Hypothalamus (tissue), 51 donors: ENCODE measurements at places on chromosomes 1 and 21.
A peak's percentile ranks its signal among the peaks of the same experiment; 100 is the strongest.

DNA sequence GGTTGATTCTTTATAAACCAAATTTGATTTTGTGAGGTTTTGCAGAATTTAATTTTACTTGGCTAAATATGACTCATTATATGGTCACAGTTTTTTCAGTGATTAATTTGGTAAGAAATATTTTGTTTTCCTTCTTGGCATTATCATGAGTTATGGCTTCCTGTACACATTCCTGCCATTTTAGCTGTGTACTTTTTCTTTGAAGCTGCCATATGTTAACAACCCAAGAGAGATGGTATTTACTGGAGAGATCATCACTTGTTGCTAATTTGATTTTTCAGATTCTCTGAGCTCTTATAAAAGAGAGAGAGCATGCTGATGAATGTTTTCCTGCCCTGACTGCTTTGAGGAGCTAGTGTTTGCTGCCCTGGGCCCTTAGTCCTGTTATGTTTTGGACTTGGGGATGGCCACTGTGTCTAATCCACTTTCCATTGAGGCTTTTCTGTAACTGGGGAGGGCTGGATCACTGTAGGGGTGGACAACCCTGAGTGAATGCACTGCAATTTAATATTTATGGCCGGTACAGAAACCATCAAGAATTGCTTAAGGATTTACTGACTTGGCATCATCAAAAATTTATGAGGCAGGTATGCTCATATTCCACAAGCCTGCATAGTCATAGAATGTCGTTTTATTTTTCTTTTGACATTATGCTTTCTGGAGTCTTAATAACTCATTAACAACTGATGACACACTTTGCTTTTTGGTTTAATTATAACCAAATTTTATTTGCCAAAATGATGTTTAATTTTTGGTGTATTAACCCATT, 200.9 kb downstream of the DISC1 start:
- no peak for DNase-seq

- no peak for DNase-seq
Observed at GRCh38 chr1:162144853-162145252, 75.4 kb downstream of the NOS1AP start.

- DNase-seq, result no peak
Observed at GRCh38 chr1:172453607-172454006, 9.7 kb upstream of the PIGC start.

- DNase-seq, result no peak
Observed at GRCh38 chr1:210251680-210252490, 19.3 kb downstream of the SERTAD4 start.

DNA sequence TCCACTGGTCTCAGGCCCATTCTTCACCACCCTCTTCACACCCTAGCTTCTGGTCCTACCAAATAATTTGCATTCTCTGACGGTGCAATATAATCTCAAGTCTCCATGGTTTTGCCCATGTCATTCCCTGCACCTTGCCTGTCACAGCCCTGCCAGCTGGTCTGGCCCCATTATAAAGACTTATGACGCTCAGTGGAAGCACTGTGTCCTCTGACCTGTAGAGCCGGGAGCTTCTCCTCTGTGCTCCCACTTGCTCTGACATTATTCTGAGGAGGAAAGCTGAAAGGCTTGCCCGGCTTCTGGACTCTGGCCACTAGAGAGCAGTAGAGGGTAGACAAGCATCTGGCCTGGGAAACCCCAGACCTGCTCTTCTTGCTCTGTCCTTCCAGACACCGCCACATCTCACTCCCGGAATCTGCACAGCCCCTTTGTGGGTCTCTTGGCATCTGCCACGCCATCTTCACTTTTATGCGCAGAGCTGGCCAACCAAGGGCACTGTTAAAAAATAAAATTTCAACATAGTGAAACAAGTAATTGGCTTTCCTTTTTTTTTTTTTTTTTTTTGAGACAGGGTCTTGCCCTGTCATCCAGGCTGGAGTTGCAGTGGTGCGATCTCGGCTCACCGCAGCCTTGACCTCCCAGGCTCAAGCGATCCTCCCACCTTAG, 44.4 kb downstream of the NENF start:
- peak; percentile 61 for DNase-seq

DNA sequence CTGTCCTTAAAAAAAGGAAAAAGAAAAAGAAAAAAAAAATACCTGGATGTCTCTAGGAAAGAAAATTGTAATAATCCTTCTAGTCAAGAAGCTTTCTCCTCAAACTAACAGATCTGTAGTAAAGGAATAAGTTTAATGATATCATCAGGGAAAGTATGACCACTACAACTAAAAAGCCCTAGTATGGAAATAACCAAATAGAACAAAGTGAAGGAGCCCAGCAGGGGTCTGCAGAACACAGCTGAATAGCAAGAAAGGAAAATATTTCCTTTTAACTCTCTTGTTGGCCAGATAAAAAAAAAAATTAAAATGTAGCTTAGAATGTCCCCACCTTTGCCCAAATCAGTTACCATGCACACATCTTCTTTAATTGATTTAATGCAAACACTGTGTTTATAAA, 43.2 kb downstream of the PRRX1 start:
- DNase-seq, result no peak

- DNase-seq, result peak; percentile 91
Observed at GRCh38 chr1:40161125-40161887, at the start of gene RLF. Gene RLF (plus strand): TSS chr1:40161387. CDS start chr1:40161400, 13 bp downstream.

GRCh38 chr1:162087111-162087510, 17.6 kb downstream of the NOS1AP start:
- no peak for DNase-seq

GRCh38 chr1:150109586-150109985, 40.1 kb upstream of the PLEKHO1 start:
- no peak for DNase-seq

- no peak for DNase-seq
Observed at GRCh38 chr1:8396786-8397406, 79.0 kb downstream of the SLC45A1 start.

DNA sequence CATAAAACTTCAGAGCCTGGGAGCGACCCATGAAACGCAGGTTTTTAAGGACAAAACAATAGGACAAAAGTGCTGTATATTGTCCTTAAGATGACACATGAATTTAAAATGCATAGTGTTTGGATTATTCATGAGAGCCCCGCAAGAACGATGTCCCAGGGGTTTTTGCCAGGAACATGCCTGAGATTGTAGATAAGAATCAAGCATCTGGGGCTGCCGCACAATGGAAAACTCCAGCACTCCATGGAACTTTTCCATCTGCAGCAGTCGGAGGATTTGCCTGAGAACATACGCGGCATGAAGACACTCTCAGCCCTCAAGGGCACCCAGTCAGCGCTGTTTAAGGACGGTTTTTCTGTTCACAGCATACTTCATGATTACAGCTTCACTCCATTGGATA, 5.3 kb upstream of the ERG start:
- no peak for DNase-seq

GRCh38 chr1:188641566-188642211, 1812.9 kb downstream of the PLA2G4A start:
- DNase-seq, result no peak

GRCh38 chr1:164895026-164895912, 336.3 kb downstream of the PBX1 start:
- DNase-seq, result no peak

GRCh38 chr1:167631936-167632614, 2.0 kb downstream of the RCSD1 start:
- no peak for DNase-seq

GRCh38 chr1:41322835-41323234, 38.4 kb upstream of the FOXO6 start:
- DNase-seq, result peak; percentile 13

DNA sequence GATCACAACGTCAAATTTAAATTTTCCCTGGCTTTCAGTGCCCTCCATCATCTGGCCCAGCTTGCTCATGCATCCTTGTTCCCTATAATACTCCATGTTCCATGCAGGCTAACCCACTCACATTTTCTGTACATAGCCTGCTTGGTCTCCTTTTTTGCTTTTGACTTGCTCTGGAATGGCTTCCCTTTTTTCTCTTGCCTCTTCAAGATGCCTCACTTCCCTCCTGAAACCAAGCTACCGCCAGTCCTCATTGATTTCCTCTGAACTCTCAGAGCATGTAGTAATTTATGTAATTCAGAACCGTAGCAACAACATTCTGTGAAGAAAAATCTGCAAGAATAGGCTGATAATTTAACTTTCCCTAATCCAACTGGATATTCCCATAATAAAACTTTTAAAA, 10.3 kb downstream of the CAP1 start:
- no peak for DNase-seq

- DNase-seq, result no peak
Observed at GRCh38 chr1:11707621-11708276, 16.2 kb downstream of the DRAXIN start.

DNA sequence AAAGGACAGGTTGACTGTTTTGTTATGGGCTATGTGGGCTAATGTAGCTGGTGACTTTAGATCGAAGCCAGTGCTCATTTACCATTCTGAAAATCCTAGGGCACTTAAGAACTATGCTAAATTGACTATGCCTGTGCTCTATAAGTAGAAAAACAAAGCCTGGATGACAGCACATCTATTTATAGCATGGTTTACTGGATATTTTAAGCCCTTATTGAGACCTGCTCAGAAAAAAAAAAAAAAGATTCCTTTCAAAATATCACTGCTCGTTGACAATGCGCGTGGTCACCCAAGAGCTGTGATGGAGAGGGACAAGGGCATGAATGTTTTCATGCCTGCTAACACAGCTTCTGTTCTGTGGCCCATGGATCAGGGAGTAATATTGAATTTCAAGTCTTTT, 48.1 kb downstream of the CAMSAP2 start:
- DNase-seq, result no peak

DNA sequence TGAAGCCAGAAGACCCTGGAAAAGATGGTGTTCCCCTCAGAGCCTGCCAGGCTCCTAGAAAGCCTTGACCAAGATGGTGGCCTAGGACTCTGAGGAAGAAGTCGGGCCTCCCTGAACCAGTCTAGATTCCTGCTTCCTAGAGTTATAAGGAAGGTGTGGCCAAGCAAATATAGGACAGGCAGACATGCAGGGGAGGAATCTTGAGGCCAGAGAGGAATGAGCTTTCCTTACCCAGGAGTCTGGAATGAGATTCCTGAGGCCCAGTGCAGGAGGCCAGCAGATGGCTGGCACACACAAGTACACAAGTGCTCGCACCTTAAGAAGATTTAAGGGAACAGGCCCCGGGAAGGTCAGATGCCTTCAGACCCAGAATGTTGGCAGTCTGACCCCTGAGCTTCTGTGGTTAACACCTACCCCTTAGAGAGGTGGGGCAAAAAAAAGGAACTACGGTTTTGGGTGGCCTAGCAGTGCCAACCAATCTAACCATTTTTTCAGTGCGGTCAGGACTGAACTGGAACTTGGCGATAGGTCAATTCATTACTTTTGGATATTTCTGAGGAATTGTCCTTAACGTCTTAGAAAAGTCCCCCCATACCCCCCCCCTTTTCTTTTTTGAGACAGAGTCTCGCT, 73.3 kb downstream of the MDM4 start:
- no peak for DNase-seq

GRCh38 chr21:34126269-34126668, 52.9 kb downstream of the MRPS6 start:
- DNase-seq, result peak; percentile 14

DNA sequence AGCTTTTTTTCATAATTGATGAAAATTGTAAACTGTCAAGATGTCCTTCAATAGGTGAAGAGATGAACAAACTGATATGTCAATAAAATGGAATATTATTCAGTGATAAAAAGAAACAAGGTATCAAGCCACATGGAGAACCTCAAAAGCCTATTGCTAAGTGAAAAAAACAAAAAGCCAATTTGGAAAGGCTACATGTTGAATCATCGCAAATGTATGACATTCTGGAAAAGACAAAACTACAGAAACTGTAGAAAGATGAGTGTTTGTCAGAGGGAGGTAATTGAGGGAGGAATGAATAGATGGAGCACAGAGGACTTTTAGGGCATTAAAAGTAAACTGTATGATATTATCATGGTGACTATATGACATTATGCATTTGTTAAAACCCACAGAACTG, 34.5 kb upstream of the USP25 start:
- no peak for DNase-seq

DNA sequence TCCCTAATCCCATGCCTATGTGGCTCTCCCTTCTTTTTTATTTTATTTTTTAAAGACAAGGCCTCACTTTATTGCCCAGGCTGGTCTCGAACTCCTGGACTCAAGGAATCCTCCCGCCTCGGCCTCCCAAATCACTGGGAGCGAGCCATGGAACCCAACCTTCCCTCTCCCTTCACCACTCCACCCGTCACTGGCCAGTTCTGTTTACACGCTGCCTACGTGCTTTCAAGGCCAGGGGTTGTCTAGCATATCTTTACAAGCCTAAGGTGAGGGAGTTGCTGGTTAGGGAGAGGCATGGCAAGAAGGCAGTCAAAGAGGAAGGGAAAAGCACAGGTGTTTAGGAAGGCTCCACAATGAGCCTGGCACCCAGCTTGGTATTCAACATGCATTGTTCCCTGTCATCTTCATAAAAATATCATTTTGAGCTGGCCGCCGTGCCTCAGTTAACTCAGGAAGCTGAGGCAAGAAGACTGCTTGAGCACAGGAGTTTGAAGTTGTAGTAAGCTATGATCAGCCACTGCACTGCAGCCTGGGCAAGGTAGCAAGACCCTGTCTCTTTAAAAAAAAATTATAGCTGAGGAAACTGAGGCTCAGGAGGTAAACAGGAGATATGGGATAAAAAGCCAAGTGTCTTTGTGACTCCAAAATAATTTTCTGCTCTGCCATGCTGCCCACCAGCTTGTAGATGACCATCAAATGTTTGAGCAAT, 1.1 kb downstream of the RHBDL2 start:
- DNase-seq, result no peak

- DNase-seq, result no peak
Observed at GRCh38 chr1:39354572-39354971, 136.9 kb upstream of the BMP8A start.

DNA sequence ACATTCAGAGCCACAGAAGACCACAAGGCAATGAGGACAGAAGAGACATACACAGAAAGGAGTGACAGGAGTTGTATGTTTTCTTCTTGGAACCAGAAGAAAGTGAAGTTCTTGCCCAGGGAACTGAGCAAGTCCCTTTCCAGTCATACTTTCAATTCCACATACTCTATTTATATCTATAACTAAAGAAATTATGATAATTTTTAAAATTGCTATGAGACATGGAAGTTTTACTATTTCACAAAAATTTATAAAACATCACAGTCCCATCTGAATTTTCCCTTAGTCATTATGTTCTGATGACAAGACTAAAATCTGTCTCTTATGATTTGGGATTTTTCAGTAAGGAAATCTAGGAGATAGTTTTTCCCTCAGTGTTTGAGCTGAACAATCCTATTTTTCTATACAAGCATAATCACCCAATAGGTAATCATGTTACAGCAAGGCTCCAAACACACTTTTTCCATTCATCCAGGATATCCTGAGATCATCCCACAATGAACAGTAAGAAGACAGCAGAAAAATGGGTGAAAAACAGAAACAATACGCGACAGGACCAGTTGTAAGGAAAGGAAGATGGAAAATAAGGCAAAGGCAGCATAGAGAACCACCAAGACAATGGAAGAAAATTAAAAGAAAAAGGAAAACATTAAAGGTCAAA, 154.6 kb downstream of the VAV3 start:
- DNase-seq, result no peak

DNA sequence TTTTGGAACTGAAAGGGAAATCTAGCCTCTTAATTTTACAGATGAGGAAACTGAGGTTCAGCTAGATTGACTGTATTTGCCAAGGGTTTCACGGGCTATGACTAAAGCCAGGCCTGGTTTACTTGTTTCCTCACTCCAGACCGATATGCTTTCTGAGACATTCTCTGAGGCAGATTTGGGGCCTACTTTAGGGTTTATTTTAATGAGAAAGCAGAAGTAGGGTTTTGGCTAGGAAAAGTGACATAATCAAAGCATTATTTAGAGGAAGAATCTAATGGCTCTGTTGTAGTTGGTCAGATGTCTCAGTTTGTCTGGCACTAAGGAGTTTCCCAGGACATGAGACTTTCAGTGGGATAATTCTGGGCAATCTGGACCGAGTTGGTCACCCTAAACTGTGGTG, 1.5 kb upstream of the RPTN start:
- DNase-seq, result no peak
